Stimulated activated CD8-positive, alpha-beta memory T cell treated with anti-CD3 and anti-CD28 coated beads, Interleukin-15, amount 100 ng/mL, for 4 hours (primary cell): ENCODE measurements at places on chromosomes 12 and 14.
A peak's percentile ranks its signal among the peaks of the same experiment; 100 is the strongest.

DNA sequence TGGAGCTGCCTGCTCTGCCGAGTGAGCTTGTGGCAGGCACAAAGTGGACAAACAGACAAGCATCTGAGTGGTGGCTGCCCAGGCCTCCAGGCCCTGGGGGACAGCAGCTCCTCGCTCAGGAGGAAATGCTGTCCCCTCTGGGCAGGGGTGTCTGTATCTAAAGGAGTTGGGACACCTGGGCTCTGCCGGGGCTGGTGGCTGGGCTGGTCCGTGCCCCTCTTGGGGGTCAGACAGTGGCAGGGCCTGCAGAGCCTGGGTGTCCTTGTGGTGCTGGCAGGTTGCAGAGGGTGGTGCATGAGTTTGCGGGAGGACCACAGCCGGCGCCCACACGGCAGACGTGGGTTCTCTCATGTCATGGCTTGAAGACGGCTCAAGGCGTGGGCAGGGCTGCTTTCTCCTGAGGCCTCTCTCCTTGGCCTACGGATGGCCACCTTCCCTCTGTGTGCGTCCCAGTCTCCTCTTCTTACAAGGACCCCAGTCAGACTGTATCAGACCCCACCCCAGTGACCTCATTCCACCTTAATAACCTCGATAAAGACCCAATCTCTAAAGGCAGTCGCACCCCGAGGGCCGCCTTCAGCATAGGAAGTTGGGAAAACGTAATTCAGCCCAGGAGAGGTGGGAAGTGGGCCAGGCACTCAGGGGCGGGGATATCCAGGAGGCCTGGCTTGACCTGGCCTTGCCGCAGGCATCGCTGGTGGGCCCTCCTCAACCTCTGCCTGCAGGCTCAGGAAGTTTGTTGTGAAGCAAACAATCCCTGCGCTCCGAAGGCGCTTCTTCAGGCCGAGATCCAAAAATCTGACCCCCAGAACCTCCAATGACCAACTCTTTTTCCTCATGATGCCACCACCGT is 110.0 kb downstream of the KIF26A start:
- no peak for DNase-seq

- no peak for DNase-seq
Measured at GRCh38 chr12:2646341-2646740, 148.4 kb upstream of the FKBP4 start.

DNA sequence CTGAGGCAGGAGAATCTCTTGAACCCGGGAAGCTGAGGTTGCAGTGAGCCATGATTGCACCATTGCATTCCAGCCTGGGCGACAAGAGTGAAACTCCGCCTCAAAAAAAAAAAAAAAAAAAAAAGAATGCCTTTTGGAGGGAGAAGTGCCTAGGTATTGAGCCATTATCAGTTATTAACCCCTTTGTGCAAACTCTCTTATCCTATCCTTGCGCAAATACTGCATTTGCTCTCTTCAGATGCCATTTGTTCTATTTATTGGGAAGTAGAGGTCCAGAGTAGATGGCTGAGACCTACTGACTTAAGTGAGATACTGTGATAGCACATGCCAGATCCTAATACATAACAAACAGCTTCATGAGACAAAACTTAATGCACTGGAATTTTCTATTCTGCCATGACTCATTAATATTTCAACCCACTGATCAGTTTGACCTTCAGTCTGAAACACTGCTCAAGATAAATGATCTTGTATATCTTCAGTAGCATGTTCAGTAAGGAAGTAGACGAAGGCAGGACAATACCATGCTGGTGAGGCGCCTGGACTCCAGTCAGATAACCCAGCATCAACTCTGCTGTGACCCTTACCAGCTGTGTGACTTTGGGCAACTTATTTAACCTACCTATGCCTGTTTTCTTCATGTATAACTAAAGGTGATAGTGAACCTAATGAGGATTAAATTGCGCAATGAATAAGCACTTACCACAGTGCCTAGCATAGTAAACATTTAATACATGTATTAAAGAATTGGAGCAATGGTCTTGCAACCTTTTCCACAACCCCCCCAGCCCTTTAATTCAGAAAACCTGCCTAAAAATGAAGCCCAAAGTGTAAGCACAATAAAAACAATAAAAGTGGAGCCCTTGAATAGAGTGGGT is 5.7 kb upstream of the DNAAF2 start:
- DNase-seq = no peak

GRCh38 chr12:109927622-109928021 is 27.5 kb downstream of the TCHP start:
- no peak for DNase-seq

- no peak for DNase-seq
Measured at GRCh38 chr14:31362746-31363145, 57.6 kb downstream of the HEATR5A start.

DNA sequence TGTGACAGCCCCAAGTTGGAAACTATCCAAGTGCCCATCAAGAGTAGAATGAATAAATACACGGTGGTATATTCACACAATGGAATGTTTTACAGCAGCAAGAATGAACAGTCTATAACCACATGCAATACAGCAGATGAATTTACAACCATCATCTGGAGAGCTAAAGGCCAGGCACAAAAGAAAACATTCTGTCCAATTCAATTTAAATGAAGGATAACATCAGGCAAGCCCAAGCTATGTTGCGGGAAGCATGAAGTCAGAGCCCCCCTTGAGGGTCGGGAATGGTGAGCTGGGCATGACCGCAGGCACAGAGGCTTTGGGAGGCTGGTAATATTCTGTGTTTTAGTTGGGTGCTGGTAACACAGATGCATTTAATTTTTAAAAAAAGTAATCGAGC is 76.0 kb downstream of the SYNE3 start:
- no peak for DNase-seq

DNA sequence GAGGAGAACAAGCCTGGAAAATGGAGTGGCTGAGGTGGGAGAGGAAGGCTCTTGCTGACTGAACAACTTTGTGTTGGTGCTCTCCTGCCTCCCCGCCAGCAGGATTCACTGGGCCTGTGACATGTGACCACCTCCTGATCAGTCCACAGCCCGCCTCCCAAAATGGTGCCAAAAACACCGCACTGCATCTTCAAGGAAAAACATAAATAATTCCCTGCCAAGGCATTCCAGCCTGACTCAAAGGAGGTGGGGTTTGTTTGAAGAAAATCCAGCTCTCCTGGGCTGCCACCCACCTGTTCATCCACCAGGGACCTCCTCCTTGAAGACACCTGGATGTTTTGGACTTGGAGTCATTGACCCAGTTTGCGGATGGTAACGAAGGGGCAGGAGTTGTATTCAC is 83.8 kb upstream of the PIWIL1 start:
- DNase-seq = no peak

- DNase-seq = no peak
Measured at GRCh38 chr12:6295094-6295811, 15.2 kb upstream of the PLEKHG6 start.

DNA sequence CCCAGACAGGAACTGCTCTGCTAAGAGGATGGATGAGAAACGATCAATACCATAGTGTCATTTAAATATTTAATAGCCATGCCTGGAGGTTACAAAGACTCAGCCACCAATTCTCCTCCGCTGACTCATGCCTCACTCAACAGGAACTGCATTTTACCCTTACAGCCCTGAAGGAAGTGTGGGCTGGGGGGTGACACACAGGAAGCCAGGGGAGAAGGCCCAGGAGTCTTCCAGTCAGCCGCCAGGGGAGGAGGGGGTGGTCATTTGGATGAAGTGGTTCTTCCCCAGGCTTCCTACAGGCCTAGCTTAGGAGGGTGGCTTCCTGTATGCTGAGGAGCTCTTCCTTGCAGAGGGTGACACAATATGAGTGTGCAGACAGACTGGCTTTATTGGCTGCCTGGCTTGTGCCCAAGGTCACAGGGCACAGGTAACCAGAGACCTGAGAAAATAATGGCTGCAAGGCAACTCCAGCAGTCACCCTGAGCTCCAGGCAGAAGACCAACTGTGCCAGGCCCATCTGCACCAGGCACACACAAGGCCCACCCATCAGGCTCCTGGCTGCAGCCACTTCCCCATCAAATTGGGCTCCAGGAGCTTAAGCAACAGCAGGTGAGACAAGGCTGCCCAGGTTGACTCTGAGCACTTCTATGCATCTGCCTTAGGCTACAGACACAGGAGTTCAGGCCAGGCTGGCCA is 30.6 kb upstream of the RPLP0 start:
- DNase-seq = peak; percentile 79

GRCh38 chr14:63231766-63232165 is 27.5 kb downstream of the RHOJ start:
- no peak for DNase-seq

DNA sequence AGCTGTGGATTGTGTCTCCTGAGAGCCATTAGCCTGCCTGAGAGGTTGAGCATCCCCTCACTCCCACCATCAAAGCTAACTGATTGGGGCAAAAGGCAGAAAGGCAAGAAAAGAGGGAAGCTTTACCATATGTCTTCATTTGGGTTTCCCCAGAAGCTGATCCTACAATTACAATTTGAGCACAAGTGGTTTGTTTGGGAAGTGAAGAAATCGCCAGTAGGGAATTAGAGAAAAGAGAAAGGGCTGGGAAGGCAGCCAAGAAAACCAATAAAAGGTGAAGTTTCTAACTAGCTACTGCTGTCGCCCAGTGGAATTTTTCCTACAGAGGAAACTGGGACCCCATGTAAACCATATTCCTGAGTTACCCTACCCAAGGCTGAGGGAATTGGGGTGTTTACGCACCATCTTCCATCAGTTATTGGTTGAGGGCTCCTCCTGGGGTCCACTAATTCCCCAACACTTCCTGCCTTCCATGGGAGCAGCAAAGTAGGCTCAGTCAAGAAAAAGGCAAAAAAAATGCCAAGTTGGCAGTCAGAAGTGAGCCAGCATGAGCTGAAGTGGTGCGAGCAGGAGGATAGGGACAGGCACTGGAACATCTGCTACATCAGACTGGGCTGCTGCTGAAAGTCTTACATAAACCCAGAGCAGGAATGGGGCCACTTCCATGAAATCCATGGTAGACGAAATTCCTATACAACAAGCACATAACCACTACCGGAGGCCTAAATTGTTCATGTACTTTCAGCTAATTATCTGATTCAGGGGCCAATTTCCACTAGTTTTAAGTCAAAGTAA is 17.3 kb downstream of the KCNK10 start:
- no peak for DNase-seq

DNA sequence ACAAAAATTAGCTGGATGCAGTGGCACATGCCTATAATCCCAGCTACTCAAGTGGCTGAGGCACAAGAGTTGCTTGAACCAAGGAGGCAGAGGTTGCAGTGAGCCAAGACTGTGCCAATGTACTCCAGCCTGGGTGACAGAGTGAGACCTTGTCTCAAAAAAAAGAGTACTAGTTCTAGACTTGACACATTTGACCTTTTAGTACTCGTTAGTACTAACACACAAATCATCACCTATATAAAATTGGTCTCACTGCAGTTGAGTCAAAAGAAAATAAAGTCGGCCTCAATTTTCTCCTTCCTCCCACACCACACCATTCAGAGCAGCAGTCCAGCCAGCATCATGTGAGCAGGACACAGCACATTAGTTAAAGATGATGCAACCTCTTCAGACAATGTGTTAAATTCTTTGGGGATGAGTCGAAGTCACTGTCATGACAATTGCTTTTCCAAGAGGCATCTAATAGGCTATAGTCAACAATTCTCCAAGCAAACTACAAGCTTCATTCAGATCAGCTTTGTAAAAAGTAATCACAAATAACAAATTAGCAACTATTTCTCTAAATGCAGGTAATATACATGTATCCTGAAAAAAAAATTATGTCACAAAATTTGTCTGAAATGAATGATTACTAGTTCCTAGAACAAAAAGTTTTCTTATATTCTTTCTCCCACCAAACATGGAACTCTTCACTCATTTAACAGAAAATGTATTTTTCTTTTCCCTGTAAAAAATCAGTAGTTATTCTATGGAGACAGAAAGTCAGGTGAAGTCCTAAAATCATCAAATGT is 55.6 kb downstream of the CLIP1 start:
- no peak for DNase-seq
